Endothelial cell of umbilical vein (primary cell): ENCODE measurements at places on chromosomes 3 and 15. TPM values are rescaled to one million over a fixed set of nuclear protein-coding genes. Genes with fewer than 3 reads are reported as not detected.

- no peak overlapping the region for H3K27ac ChIP-seq
- DNase-seq, result no peak
Measured at GRCh38 chr15:63072023-63072650, 29.6 kb downstream of the TPM1 start.

- H3K27me3 ChIP-seq, result no peaks in the 10 kb centered on the region
- no peaks in the 10 kb centered on the region for H3K36me3 ChIP-seq
- H3K4me1 ChIP-seq, result no peaks in the 10 kb centered on the region
- no peak overlapping the region for H3K27ac ChIP-seq
Measured at GRCh38 chr15:90819850-90820249, 48.5 kb upstream of the FURIN start.

DNA sequence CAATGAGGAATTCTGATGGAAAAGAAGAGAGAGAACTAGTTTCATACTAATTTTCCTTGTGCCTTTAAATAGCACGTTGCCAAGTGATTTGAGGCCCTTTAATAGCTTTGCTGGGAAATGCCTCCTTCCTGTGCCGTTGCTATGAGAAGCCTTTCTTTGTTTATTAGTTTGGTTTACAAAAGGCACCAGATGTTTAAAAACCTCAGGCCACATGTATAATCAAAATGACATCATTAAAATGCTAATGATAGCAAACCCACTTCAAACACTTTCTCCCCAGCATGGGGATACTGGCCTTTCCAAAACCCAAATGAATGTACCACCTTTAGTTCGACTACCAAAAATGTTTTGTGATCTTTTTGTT is 50.0 kb upstream of the TBC1D23 start:
- no peaks in the 10 kb centered on the region for H3K4me1 ChIP-seq
- H3K27me3 ChIP-seq, result peaks cover 1% of the 10 kb centered on the region
- peak; percentile 83 for DNase-seq

DNA sequence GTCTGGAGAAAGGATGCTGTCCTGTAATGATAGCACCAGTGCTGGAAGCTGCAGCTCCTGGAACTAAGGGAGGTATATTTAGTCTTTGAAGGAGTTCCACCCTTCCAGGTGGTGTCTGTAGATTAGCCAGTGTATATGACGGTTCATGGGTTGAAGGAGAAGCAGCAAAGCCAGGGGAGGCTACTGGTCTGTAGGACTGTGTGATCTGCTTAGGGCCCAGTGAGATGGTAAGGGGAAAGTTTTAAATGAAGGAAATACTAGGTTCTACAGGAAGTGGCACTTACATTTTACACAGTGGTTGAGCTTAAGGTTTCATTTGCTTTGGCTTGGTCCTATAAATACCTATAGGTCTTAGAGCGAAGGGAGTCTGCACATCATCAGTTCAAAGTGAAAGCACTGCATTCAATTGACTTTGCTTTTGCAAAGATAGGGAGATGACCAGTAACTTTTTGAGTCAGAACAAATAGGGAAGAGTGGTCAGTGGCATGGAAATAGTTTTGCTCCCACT is 5.6 kb downstream of the SLC25A38 start:
- no peaks in the 10 kb centered on the region for H3K27me3 ChIP-seq
- peaks cover 3% of the 10 kb centered on the region for H3K4me1 ChIP-seq
- H3K36me3 ChIP-seq, result peaks cover 7% of the 10 kb centered on the region
- no peak for DNase-seq

AGTR1 gene
- not detected in 2 replicates for total RNA-seq

TWF2 gene
- total RNA-seq, result 82.6 and 82.9 TPM in 2 replicates

ACKR4 gene
- 1.4 and 3.2 TPM in 2 replicates for total RNA-seq
